NCI-H187 (cell line): ENCODE measurements at places on chromosomes 3 and 15.

GRCh38 chr3:167187221-167187620 is 192.9 kb downstream of the ZBBX start:
- no peak for DNase-seq

GRCh38 chr3:17494117-17494809 is 248.2 kb downstream of the TBC1D5 start:
- DNase-seq: no peak

- no peak for DNase-seq
These were observed 40.3 kb upstream of the PTPRG start for GRCh38 chr3:61520966-61521628.

DNA sequence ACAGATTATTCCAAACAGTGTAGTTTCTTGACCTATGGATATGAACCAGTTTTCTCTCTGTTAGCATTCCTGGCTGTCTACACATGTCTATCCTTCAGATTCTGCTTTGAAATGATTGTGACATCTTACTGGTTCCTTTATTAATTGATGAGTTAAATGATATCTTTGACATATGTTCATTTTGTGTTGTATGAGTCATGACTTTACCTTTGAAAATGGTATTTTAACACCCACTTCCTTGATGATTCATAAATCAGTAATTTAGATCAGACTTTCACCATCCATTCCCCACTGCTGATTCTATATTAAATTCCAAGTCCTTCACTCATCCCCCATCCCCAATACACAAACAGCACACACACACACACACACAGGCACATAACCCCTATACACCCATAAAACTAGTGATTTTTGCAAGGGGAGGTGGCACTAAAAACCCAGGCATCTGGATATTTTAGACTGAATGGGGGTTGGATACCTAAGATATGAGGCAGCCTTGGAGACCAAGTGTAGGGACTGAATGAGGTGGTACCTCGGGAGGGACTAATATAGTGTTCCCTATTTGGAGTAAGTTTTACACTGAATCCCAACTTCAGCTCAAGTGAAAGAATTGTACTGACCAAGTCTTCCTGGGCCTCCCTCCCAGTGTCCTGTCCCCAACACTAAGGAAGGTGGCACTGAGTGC is 9.7 kb downstream of the CCK start:
- DNase-seq: no peak

DNA sequence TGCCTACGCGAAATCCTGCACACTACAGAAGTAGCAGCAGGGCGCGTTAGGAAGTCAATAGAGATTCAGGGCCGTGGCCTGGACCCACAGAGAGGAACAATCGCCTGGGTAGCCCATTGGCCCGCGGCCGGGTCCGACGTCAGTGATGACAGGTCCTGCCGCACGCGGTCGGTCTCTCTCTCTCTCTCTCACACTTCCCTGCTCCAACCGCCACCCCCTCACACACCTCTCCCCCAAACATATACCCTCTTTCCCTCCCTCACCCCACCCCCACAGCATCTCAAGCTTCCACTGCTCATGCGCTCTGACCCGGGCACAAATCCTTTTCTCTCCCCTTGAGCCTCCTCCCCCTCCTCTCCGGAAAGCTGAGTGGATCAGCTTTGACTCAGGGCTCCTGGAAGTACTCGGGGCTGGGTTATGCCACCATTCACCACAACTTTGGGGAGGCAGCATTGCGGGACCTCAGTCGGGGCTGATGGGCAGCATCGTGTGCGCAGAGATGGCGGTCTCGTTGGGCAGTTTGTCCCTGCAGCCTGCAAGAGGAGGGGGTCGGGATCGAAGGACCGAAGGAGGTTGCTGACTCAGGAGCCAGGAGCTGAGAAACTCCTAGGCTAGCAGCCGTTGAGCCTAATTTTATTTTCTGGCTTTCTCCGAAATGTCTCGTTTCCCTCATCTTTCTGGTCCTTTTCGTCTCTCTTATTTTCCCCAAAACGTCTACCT is 9.0 kb downstream of the ZIC4 start:
- DNase-seq: no peak

- no peak for DNase-seq
These were observed 8.9 kb upstream of the FURIN start for GRCh38 chr15:90859234-90860131.
